ENCODE measurements at places on chromosomes 5 and 9.

DNA sequence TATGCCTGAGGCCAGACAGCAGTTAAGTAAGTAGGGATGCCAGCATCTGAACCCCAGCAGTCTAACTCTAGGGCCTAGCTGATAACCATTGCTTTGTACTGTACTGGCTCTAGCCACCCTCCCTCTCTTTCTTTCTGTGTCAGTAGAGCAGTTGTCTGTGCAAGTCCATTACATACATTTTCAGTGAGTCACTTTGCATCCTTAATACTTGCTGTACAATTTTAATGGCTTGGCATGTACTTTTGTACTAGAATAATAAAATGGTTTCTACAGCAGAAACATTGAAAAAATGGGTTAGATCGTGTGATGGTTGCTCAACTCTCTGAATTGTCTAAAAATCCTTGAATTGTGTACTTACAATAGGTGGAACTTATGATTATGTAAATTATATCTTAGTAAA, 1.5 kb upstream of the TTC39B start:
- DNase-seq = peak; percentile 62

GRCh38 chr9:117687532-117687931, 16.7 kb upstream of the TLR4 start:
- DNase-seq = no peak

DNA sequence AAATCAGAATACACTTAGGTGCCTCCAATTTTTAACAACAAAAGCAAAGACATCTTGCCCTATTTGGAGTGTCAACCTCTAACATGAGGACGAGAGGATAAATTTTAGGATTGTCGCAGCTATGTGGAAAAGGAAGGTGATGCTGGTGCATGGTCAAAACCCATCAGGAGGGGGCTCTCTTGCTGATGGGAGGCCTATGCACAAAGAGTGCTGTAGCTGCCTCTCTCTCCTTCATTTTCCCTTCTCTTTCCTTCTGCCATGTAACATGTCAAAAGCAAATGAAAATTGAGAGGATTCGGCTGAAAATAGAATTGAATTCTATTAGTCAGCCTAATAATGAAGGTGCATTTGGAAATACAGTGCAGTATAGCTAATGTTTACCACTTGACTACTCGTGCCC, 578.7 kb upstream of the ZNF462 start:
- DNase-seq = no peak

DNA sequence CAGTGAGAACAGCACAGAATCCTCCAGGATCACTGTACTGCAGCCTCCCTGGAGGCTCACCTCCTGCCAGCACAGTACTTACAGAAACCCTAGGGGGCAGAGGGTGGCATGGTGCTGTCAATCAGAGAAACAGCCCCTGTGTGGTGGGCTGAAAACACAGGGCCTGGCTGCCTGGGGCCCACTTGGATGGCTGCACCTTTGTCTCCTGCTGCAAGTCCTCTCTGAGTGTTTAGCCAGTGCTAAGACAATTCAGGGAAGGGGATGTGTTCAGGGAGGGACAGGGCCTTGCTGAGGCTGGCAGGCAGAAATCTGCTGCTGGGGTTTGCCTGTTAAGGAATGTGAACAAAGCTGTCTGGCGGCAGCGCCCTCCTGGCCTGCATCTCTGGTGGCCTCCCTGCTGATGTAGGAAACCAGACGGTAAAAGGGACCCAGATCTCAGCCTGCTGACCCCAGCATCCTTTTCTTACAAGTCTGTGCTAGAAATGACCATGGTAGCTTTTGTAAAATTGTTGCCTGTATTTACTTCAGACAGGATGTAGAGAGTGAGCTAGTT, 39.5 kb downstream of the PRRC2B start:
- no peak for DNase-seq

DNA sequence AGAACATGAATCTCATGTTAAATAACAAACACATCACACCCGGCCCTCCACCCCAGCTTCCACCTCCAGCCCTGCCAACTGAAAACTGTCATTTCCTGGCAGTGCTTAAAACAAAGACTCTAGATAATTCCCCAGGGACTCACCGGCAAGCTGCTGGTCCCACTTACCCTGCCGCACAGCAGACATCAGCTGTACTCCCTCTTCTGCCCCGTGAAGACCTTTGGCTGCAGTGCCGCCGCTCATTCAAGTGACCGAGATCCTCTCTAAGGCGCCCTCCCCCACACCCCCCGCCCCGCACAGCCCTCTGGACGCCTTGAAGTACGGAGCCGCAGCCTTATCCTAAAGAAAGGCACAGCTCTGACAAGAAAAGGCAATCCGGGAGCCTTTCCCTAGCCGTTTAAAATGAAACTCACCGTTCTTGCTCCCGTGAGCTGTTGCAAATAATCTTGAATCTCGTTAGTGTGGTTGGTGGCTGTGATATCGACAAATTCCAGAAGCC, 434 bp downstream of the GLRX start:
- DNase-seq = no peak

- DNase-seq = no peak
Observed at GRCh38 chr5:6941631-6942030, 228.4 kb downstream of the TENT4A start.

- no peak for DNase-seq
Observed at GRCh38 chr9:304106-304505, 89.4 kb downstream of the DOCK8 start.

DNA sequence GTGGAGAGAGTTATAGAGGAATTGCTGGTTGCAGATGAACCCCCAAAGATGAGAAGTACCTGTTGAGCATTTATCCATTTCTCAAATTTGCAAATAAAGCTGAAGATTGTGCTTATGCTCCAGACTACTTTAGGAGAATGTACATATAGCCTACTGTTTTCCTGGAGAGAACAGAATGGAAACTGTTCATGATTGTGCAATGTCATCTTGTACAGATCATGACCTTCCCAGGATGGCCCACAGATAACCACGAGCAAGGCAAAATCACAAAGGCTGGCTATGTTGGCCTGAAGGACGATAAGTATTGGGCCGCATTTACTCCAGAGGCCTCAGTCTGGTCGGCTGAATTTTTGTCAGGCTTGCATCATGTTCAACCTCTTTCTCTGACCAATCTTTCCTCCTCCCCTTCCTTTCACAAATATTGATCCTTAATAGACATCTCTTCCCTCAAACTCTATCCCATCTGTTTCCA, 28.5 kb upstream of the RICTOR start:
- no peak for DNase-seq

GRCh38 chr9:14654932-14655331, 38.3 kb downstream of the ZDHHC21 start:
- no peak for DNase-seq

DNA sequence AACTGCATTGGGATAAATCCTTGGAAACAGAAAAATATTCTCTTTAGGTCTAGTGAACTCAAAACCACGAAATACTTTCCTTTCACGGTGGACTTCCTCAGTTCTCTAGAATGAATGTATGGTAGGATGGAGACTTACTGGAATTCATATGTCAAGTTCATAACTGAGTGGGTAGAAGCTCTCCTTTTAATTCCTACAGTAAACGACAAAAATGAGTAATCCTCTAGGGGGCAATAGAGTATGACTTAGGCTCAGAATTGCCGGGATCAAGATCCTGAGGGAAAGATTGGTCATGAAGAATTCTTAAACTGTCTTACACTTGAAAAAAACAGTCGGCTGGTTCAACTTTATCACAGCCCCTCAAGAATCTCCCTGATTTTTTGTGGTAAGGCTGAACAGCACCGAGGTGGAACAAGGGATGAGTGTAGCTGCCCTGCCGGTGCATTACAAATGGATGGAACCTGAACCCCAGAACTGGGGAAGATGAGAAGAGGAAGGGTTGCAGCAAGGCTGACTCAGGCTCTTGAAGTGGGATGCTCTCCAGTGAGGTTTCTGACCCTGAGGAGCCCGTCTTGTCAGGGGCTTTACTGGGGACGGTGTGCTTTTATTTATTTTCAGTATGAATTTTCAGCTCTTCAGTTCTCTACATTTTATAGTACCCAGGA, 14.0 kb upstream of the LOX start:
- peak; percentile 82 for DNase-seq

DNA sequence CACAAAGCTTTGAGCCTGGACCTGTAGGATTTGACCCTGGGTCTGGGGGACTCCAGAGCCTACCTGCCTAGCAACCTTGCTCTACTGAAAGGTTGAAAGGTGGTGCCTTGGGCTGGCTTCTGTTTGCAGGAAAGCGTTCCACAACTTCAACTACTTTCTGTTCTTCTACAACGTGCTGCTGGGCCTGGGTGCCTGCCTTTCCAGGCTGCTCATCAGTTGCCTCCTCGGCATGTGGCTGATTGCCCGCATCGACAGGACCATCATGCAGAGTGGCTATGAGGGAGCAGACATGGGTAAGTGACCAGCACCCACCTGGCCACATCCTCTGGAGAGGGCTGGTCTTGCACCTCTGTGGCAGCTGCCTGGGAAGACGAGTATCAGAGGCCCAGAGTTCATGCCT, 13.6 kb upstream of the CCDC180 start:
- no peak for DNase-seq

DNA sequence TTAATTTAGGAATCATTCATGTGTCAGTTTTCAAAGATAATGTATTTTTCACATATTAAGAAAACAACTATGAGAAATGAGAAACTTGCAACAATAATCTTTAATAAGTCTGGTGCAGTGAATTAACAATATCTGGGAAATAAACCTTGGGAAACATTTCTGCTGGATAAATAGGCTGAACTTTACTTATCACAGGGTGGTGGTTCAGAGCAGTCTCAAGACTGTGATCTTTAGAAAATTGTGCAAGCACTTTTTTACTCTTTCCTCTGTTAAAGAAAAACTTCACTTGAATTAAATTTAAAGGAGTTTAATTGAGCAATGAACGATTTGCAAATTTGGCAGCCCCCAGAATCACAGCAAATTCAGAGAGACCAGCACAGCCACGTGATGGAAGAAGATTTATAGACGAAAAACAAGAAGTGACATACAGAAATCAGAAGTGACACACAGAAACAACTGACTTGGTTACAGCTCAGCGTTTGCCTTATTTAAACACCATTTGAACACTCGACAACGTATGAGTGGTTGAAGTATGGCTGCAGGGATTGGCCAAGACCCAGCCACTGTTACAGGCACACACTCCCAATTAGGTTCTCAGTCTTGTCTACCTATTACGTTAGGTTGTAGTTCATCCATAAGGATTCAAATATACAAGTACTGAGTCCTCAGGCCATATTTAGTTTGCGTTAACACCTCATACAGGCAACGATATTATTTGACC, 631.9 kb downstream of the SLCO4C1 start:
- no peak for DNase-seq

All from fibroblast of skin of left biceps (primary cell).